ENCODE measurements at places on chromosomes 13 and 19. TPM values are rescaled to one million over a fixed set of nuclear protein-coding genes. Genes with fewer than 3 reads are reported as not detected.

Gene CKM
- not detected for total RNA-seq

Gene ELSPBP1
- total RNA-seq: not detected

Gene CERS1
- total RNA-seq: not detected

Gene EDNRB
- total RNA-seq: not detected

Gene P2RY11
- total RNA-seq: 1.9 TPM

Gene CALR3
- not detected for total RNA-seq

Gene WDR88
- total RNA-seq: not detected

Gene ZNF416
- 6.1 TPM for total RNA-seq

Gene ZFP14
- 1.1 TPM for total RNA-seq

Gene SPTBN4
- total RNA-seq: 0.61 TPM

Gene SERPINE3
- total RNA-seq: not detected

Gene IGFL2
- total RNA-seq: not detected

Gene STXBP2
- total RNA-seq: 0.13 TPM

Gene FAM83E
- 0.11 TPM for total RNA-seq

Gene PSG2
- not detected for total RNA-seq

Gene ZNF235
- total RNA-seq: 3.8 TPM

Gene ZFR2
- total RNA-seq: not detected

Gene ZNF792
- 2.9 TPM for total RNA-seq

Gene ADPRHL1
- total RNA-seq: 6.3 TPM

Gene LHFPL6
- 68.9 TPM for total RNA-seq

Gene WTIP
- total RNA-seq: 53.0 TPM

Gene UNC13A
- total RNA-seq: not detected

Gene CKAP2
- total RNA-seq: 57.8 TPM

Gene CEACAM8
- total RNA-seq: not detected

Gene RFPL4A
- not detected for total RNA-seq

Gene TUBB4A
- total RNA-seq: not detected

Gene CFD
- total RNA-seq: 3.3 TPM

Gene OR10H1
- total RNA-seq: not detected

Gene VAV1
- not detected for total RNA-seq

Gene LENG9
- 4.0 TPM for total RNA-seq

Gene SAFB2
- total RNA-seq: 25.8 TPM

Gene ZNRF4
- not detected for total RNA-seq

Gene PKN1
- 75.2 TPM for total RNA-seq

Gene FUT2
- not detected for total RNA-seq

Gene THOP1
- total RNA-seq: 146 TPM

Gene FARP1
- 25.6 TPM for total RNA-seq

Gene RPS5
- 2,220 TPM for total RNA-seq

Gene HIPK4
- 0.08 TPM for total RNA-seq

Gene FXYD5
- total RNA-seq: 32.9 TPM

Gene GTF3A
- 106 TPM for total RNA-seq

Gene GPC5
- total RNA-seq: not detected

Gene APLP1
- 11.1 TPM for total RNA-seq

Gene NXNL1
- not detected for total RNA-seq

Gene ZNF66
- total RNA-seq: 0.84 TPM

Gene NCLN
- 143 TPM for total RNA-seq

Gene GFY
- not detected for total RNA-seq

Gene KIR3DL2
- total RNA-seq: not detected

Gene TPTE2
- total RNA-seq: not detected
